ENCODE measurements at places on chromosomes 3 and 15. TPM values are rescaled to one million over a fixed set of nuclear protein-coding genes. Genes with fewer than 3 reads are reported as not detected.
A peak's percentile ranks its signal among the peaks of the same experiment; 100 is the strongest.

The CPEB1 gene
- 0.53 TPM for total RNA-seq

The POPDC2 gene
- 3.0 TPM for total RNA-seq

The GOLGA8G gene
- not detected for total RNA-seq

The P2RY12 gene
- 1.7 TPM for total RNA-seq

The IL17RE gene
- total RNA-seq, result 160 TPM

The FBXW12 gene
- not detected for total RNA-seq

The SNTN gene
- not detected for total RNA-seq

The ZBTB20 gene
- 56.8 TPM for total RNA-seq

The MEX3B gene
- total RNA-seq, result not detected

DNA sequence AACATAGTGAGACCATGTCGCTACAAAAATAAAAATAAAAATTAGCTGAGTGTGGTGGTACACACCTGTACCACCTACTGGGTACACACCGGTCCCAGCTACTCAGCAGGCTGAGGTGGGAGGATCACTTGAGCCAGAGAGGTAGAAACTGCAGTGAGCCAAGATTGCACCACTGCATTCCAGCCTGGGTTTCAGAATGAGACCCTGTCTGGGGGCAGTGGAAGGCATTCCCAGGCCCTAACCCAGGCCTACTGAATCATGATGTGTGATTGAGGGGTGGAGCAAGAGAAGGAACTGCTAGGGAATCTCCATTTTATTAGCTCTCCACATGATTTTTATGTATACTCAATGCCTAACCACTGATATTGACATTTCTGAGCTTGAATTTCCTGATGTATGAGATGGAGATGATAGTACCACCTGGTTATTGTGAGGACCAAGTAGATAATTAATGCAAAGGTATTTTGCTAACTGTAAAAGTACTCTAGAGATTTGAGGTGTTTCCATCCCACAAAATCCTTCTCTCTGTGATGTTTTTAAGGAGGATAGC is 169.5 kb upstream of the UMPS start:
- no peaks in the 10 kb centered on the region for H3K27me3 ChIP-seq
- H3K4me3 ChIP-seq, result no peak overlapping the region
- H3K27ac ChIP-seq, result no peak overlapping the region
- no peak for DNase-seq
- peaks cover 34% of the 10 kb centered on the region for H3K4me1 ChIP-seq

- H3K36me3 ChIP-seq, result no peaks in the 10 kb centered on the region
- H3K4me3 ChIP-seq, result no peak overlapping the region
- DNase-seq, result no peak
These were observed 130.1 kb downstream of the P2RY1 start for GRCh38 chr3:152964911-152965609.

DNA sequence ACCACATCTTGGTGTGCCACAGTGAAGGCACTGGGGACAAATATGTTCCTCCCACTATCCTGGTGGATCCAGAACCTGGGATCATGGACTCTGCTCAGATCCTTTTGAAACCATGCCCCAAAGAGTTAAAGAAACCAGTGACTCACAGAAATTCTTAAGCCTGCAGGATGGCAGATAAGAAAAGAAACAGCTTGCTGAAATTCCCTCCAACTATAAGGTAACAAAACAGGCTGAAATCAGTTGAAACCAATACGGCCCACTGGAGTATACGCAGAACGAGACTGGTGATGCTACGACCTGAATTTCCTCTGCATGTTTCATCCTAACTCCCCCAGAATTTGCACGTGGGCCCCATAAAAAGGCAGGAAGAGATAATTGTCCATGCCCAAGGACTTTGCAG is 209.6 kb downstream of the TJP1 start:
- no peak overlapping the region for H3K4me3 ChIP-seq
- H3K4me1 ChIP-seq, result no peaks in the 10 kb centered on the region
- H3K27me3 ChIP-seq, result no peaks in the 10 kb centered on the region
- H3K27ac ChIP-seq, result no peak overlapping the region

- H3K27me3 ChIP-seq, result no peaks in the 10 kb centered on the region
- no peaks in the 10 kb centered on the region for H3K36me3 ChIP-seq
- no peaks in the 10 kb centered on the region for H3K4me1 ChIP-seq
These were observed 106.3 kb downstream of the SYNPR start for GRCh38 chr3:63384382-63384781.

DNA sequence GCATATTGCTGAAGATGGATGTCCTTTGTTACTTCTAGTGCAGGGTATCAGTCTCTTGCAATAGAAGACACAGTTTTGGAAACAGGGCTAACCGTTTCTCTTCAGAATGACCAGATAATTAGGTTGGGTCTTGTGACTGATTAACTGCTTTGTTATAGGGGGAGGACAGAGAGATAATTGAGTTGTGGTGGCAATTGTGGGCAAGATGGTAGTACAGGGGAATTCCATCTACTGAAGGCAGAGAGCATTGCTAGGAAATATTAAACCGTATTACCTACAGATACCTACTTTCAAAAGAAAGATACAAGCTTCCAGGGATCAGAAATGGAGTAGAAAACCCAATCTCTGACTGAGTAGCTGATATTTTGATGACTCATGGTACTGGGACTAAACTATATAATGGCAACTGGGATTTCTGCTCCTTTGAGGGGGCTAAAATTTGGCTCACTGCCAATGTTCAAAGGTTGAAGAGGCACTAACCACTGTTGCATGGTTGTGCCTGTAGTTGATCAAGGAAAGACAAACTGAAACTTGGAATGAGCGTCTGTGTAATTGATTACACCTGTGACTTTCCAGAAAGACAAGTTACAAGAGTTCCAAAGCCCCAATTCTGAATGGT is 4.2 kb downstream of the PRR23B start:
- H3K36me3 ChIP-seq, result no peaks in the 10 kb centered on the region
- no peaks in the 10 kb centered on the region for H3K27me3 ChIP-seq
- no peak for DNase-seq
- no peak overlapping the region for H3K4me3 ChIP-seq

GRCh38 chr3:13405614-13406013 is 14.5 kb downstream of the NUP210 start:
- DNase-seq, result no peak
- H3K4me1 ChIP-seq, result no peaks in the 10 kb centered on the region
- H3K36me3 ChIP-seq, result no peaks in the 10 kb centered on the region
- H3K27ac ChIP-seq, result no peak overlapping the region

DNA sequence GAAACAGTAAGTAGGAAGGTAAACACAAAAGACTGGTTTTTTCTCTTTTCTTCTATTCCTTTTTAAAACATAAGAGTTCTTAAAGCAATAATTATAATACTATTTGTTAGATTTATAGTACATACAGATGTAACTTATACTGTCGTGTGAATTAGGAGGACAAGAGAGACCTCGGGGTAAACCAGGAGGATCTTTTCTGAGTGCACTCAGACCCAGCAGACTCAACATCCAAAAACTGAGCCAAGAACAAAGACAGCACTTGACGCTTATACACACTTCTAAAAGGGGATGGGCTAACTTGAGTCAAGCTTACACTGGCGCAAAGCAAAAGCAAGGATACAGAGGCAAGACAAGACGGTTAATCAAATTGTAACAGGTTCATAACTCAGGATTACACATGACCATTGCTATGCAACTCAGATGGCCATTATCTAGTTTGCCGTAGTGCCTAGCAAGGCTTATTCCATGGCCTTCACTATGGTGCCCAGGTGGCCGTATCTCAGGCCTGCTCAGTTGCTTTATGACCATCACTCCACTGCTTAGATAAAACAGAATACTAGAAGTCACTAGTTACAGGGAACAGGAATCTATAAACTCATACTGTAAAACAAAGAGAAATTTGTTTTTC is 18.6 kb downstream of the MTHFS start:
- peaks cover 3% of the 10 kb centered on the region for H3K36me3 ChIP-seq
- H3K27ac ChIP-seq, result no peak overlapping the region
- H3K4me1 ChIP-seq, result no peaks in the 10 kb centered on the region
- DNase-seq, result no peak
- no peak overlapping the region for H3K4me3 ChIP-seq

DNA sequence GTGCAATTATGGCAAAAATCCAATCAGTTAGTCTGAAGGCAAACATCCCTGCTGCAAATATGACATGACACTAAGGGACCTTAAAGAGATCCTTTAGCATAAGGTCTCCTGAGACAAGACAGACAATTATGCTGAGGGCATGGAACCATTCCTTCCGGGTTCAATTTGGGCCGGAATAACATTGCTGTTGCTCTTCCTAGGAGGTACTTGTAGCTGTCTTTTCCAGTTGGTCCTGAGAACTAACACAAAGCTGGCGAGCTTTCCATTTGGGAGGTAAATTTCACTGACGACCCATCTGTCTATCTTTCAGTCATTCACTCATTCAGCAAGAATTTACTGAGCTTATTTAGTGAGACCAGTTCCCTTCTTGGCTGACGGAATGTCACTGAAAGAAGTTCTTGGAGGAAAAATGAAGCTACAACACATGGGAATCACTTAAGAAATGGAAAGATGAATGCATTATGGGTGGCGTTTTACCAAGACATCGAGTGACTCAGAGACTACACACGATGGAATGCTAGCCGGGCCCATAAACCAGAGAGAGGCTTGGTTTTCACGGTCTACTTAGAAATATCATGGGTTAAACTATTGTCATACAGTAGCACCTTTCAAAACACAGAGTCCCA is 215.5 kb downstream of the PDZRN3 start:
- H3K36me3 ChIP-seq, result no peaks in the 10 kb centered on the region
- DNase-seq, result no peak
- no peaks in the 10 kb centered on the region for H3K4me1 ChIP-seq
- H3K4me3 ChIP-seq, result no peak overlapping the region
- no peaks in the 10 kb centered on the region for H3K27me3 ChIP-seq

DNA sequence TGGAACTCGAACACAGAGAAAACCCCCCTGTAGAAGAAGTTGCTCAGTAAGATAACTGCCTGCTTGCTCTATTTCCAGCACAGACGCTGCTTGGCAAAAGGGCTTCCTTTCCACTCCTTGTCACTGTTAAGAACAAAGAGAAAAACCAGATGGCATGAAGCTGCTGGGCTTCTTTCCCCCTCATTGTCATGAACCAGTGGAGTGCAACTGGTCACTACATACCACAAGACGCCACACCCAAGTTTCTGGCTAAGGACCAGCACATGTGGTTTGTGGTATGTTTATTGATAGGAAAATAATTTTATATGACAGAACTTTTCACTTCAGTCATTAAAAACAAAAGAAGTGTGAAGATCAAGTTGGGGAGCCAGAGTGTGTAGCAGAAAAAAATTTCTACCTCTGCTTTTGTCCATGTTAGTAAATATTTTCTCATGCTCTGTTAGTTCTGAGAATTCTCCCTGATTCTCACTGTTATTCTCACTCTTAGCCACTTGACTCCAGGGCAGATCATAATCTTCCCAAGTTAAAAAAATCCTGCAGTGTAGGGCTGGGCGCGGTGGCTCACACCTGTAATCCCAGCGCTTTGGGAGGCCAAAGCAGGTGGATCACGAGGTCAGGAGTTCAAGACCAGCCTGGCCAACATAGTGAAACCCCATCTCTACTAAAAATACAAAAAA is 37.9 kb downstream of the CLK3 start:
- DNase-seq, result no peak
- no peaks in the 10 kb centered on the region for H3K4me1 ChIP-seq
- no peaks in the 10 kb centered on the region for H3K27me3 ChIP-seq
- H3K4me3 ChIP-seq, result no peak overlapping the region

DNA sequence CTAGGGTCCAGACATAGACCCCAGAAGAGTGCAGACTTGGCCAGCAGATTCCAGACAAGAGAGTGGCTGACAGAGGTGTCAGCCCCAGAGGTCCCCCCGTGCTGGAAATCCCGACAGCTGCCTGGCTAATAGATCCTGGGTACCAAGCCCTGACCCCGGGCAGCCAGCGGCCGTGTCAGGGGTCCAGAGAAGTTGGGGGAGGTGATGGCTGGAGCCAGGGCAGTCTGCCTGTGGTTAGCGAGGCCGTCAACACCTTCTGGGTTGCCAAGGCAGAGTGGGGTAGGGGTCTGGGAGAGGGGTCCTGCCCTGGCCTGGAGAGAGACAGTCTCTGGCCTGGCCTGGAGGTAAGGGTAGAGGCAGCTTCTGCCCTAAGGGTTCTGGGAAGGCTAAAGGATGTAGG is 25.1 kb upstream of the RPL29 start:
- DNase-seq, result no peak
- no peaks in the 10 kb centered on the region for H3K36me3 ChIP-seq
- H3K4me1 ChIP-seq, result no peaks in the 10 kb centered on the region
- H3K27ac ChIP-seq, result no peak overlapping the region

DNA sequence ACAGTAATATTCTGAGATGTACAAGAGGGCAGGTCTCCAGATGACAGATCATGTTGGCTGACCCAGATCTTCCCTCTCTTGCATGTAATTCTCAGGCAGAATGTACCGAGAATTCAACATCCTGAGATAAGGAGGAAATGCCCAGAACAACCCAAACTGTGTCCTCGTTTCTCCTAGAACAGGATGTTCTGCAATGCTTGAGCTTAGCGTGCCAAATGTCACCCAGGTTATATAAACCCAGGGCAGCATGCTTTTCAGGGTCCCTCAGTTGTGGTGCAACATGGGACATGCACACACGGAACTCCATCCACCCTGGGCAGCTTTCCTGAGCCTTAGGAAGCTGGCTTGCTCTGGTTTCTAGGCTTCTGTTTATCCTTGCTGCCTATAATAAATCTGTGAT is 102.1 kb upstream of the CMC1 start:
- DNase-seq, result no peak
- H3K27ac ChIP-seq, result no peak overlapping the region
- no peaks in the 10 kb centered on the region for H3K27me3 ChIP-seq
- no peaks in the 10 kb centered on the region for H3K4me1 ChIP-seq

DNA sequence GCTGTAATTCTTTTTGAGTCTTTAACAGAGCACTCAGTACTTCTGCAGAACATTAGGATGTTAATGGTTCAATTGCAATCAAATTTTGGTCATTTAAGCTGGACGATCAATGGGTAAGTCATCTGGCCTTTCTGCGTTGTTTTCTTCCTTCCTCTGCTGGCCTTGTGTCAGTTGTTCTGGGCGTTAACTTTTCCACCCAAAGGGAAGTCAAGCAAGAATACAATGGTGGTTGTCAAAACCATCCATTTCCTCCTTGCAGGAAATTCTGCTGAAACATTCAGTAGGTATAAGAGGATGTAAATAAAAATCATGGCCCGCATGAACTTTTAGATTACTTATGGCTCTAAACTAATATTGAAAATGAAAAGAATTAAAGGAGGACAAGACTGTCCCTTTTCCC is 584.0 kb downstream of the GRM7 start:
- H3K4me1 ChIP-seq, result no peaks in the 10 kb centered on the region
- H3K4me3 ChIP-seq, result no peak overlapping the region
- no peaks in the 10 kb centered on the region for H3K36me3 ChIP-seq
- no peak for DNase-seq
- H3K27me3 ChIP-seq, result no peaks in the 10 kb centered on the region

- no peaks in the 10 kb centered on the region for H3K36me3 ChIP-seq
- H3K4me3 ChIP-seq, result no peak overlapping the region
- H3K4me1 ChIP-seq, result peaks cover 44% of the 10 kb centered on the region
- no peaks in the 10 kb centered on the region for H3K27me3 ChIP-seq
- H3K27ac ChIP-seq, result peak overlapping the region; percentile 62
These were observed 58.3 kb upstream of the TRAK1 start for GRCh38 chr3:42032693-42033349.

DNA sequence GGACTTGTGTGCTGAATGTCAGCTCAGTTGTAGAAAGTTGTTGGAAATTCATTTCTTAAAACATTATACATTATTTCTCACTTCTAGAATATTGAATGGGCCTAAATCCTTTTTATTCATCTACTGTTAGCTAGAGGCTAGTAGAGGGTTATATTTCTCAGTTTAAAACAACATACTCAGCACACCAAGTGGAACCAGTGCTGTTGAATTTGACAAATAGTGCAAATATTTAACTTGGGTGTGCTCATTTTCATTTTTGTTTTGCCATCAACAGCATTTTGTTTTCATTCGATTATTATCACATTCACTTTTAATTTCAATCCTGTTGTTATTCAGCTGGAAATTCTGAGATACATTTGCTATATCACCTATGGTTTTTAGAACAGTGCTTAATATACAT is 269.4 kb upstream of the PEX5L start:
- no peaks in the 10 kb centered on the region for H3K36me3 ChIP-seq
- no peaks in the 10 kb centered on the region for H3K4me1 ChIP-seq
- H3K27me3 ChIP-seq, result no peaks in the 10 kb centered on the region
- H3K4me3 ChIP-seq, result no peak overlapping the region
- DNase-seq, result no peak
- H3K27ac ChIP-seq, result no peak overlapping the region

All from Peyer's patch (tissue), 4 donors.